ENCODE measurements at places on chromosomes 13 and 19.

DNA sequence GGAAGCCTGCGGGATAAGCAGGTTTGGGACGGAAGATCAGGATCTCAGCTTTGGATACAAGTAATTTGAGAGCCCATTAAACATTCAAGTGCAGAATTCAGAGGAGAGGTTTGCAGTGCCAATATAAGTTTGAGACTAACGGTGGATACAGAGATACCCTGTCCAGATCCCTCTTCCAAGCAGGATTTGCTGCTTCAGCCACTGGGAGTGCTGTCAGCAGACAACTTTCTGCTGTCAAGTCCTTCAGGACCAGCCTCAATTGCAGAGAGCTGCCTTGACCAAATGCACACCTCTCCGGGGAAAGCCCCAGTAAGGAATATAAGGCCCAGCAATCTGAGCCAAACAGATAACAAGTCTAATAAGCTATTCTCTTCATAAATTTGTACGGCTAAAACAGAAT is 46.1 kb upstream of the ZNF780A start:
- peak; percentile 8 for DNase-seq

DNA sequence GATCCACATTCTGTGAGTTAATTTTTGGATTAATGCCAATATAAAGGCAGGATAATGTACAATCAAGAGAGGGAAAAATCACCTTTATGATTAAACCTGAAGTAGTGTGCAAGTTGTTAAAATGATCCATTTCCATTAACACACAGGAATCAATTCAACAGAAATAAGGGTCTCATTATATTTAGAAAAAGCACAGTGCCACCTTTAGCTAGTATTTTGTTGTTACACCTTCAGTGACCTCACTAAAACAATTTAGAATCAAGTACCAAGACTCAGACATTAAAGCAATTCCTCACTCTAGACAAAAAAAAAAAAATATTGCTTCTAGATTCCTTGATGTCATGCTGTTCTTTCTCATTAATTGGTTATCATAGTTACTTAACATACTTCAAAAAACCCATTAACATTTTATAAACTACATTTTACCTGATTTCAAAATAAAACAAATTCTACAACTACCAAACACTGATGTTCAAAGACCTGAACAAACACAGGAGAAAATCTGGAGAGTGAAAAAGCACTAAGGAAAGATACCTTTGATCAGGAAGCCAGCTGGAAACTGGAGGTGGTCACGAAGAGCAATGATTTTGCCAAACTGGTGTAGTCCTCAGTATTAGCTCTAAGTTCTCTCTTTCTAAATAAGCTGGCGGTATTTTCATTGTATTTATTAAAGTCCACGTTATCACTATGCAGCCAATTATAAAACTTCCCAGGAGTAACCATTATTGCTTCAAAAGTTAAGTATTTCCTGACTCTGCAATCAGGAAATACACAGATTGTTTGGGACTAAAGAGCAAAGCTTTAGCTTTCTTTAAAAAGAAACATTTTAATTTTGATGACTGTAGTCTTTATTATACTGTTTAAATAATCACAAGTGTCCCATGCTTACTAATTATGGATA is 115.3 kb downstream of the TBC1D4 start:
- DNase-seq = no peak

DNA sequence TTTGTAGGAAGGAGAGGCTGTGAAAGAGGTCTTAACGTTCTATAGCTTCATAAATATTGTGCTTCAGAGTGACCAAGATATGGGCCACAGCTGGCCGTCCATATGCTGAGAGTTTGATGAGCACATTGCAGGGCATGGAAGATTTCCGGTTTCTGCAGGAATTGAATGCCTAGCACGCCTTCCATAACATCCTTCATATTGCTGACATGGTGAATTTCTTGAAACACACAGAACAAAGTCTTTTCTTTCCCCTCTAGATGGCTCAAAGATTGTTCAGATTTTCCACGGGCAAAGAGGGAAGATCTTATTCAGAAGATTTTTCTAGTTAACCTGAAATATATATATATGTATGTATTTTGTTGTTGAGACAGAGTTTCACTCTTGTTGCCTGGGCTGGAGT is 42.4 kb downstream of the ADGRE2 start:
- no peak for DNase-seq

- DNase-seq = no peak
These were observed 193.6 kb upstream of the TSC22D1 start for GRCh38 chr13:44769686-44770085.

- peak; percentile 57 for DNase-seq
These were observed 14.2 kb downstream of the FBXO46 start for GRCh38 chr19:45716359-45717130.

GRCh38 chr13:98506728-98507230 is 70.1 kb downstream of the STK24 start:
- DNase-seq = no peak

DNA sequence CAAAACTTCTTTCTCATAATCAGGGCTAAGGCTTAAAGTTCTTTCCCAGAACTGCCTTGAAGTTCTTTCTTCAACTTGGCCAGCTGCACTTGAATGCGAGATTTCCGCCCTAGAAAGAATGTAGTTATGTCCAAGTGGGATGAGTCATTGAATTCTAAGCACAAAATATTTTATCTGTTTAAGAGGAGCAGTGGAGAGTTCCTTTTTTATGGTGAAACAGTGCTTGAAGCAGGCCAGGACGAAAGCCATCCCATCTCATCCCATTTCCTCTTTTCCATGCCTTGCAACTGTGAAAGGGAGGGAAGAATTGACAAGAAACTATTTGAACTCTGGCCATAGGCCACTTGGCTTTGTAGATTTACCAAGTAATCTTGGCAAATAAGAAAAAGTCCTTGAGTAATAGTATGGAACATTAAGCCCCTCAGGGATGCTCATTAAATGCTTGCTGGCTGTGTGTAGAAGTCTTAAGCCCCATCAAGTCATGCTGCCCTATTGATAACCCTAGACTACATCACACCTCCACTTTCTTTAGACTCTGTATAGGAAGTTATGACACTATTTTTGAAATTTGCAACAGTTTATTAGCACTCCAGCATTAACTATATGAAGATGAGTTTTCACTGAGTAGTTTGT is 174.5 kb downstream of the KCTD12 start:
- DNase-seq = no peak

- no peak for DNase-seq
These were observed 205.7 kb downstream of the MYO16 start for GRCh38 chr13:108835083-108835482.

- no peak for DNase-seq
These were observed 20.9 kb downstream of the TECR start for GRCh38 chr19:14550201-14550754.

DNA sequence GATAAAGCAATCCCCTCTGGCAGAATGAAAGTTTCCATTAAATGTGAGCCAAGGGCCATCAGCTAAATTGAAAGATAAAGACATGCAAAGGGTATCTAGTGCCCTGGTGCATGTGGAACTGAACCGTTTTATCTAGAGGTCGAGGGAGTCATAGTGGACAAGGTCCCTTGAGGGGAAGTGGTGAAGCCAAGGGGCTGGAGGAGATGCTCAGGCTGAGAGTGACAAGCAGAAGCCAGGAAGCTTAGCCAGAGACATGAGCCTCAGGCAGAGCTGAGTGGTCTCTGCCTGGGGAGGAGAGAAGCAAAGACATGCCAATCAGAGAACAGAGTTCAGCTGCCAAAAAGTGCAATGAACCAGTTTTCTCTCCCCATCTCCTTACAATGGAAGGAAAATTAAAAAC is 68.1 kb upstream of the SLC10A2 start:
- DNase-seq = no peak

- no peak for DNase-seq
These were observed 31.3 kb upstream of the RGCC start for GRCh38 chr13:41426047-41426446.

DNA sequence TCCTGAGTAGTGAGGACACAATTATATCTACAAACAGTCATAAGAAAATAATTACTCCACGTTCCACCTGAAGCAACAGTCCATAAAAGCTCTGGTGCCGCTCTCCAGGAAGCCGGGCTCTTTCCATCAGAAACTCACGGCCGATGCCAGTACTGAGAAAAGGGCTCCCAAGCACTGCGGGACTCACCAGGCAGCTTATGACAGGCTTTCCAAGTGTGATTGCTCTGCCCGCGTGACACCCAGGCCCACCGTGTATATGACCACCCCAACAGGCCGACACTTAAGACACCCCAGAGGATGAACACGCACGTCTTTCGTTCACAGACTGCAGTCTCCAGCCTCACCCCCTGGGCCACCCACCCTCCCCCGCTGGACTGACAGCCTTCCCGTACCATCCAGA is 199.0 kb downstream of the UQCRFS1 start:
- DNase-seq = no peak

GRCh38 chr19:6041991-6042481 is 64.1 kb upstream of the RANBP3 start:
- no peak for DNase-seq

GRCh38 chr19:54795758-54796157 is 7.7 kb upstream of the KIR2DL4 start:
- DNase-seq = no peak

DNA sequence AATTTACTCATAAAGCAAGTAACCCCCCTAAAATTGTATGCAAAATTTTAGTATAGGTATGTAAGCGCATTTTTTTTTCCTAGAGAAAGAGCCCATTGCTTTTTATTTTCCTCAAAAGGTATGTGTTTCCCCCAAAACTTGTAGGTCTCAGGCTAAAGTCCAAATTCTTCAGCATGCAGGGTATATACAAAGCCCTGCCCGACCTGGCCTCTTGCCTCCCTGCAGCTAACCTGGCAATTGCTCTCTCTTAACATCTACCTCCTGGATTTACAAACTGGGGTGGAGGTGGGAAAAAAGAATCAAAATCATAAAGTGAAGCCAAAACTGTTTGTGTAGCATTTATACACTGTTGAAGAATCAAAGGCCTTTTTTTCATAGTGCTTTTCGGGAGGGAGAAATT is 107.8 kb downstream of the KCNRG start:
- peak; percentile 24 for DNase-seq

GRCh38 chr13:99976575-99976974 is 5.0 kb upstream of the ZIC5 start:
- no peak for DNase-seq

- DNase-seq = no peak
These were observed 2009.5 kb upstream of the PCDH20 start for GRCh38 chr13:63425131-63425530.
